Skin of body (tissue), 3 donors: ENCODE measurements at places on chromosomes 2 and 18. TPM values are rescaled to one million over a fixed set of nuclear protein-coding genes. Genes with fewer than 3 reads are reported as not detected.

DNA sequence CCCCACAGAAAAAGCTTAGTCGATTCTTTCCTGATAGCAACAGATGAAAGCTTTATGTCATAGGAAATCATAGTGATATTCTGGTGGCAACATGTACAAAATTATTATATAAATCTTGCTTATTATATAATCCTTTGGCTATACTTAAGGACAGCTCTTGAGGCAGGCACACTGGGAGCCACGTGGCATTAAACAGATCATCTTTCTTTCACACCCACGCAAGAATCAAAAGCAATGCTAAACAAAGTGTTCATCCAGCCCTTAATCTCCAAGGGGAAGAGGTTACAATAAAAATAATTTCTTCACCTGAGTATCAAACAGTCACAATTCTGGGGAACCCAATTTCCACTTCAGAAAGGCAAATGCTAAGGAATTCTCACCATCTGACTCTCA is 57.8 kb downstream of the CYB5A start:
- DNase-seq = no peak

- DNase-seq = no peak
Observed at GRCh38 chr2:163600801-163601200, 135.0 kb downstream of the FIGN start.

DNA sequence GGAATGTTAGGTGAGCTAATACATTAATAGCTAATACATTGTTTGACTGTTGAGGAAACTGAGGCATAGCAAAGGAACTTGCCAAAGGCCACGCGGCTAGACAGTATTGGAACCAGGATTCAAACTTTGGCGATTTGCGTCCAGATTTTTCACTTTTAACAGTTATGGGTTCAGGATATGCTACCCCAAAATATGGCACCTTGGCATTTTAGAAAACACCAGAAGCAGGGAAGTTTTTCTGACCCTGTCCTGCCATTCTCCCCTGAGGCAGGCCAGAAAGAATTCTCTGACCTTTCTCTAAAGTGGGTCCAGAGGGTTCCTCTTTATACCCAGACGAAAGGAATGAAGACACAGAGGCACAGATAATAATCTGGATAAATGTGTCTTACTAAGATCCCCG is 166.9 kb downstream of the MYCN start:
- no peak for DNase-seq

The TBR1 gene
- 0.30 TPM for total RNA-seq

GRCh38 chr2:49004036-49004626 is 150.2 kb downstream of the FSHR start:
- no peak for DNase-seq

DNA sequence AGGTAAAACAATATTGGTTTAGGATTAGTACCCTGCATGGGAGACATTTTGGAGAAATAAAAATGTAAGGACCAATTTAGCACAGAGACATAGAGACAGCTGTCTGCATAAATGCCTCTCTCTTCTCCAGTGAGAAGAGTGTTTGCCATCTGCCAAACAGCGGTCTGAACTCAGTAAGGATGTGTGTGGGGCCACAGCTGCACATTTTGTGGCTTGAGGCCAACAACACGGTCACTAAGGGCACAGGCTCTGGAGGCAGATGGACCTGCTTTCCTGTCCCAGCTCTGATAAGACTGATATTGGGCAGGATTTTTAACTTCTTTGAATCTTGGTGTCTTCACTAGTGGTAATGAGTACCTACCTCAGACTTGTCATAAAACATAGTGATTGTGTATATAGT is 10.2 kb downstream of the ZBTB14 start:
- DNase-seq = no peak

GRCh38 chr18:11529081-11529480 is 80.3 kb upstream of the SLC35G4 start:
- DNase-seq = no peak

The OTOF gene
- total RNA-seq = 0.69 TPM

GRCh38 chr2:27920148-27920885 is 29.8 kb downstream of the BABAM2 start:
- DNase-seq = peak; percentile 47

DNA sequence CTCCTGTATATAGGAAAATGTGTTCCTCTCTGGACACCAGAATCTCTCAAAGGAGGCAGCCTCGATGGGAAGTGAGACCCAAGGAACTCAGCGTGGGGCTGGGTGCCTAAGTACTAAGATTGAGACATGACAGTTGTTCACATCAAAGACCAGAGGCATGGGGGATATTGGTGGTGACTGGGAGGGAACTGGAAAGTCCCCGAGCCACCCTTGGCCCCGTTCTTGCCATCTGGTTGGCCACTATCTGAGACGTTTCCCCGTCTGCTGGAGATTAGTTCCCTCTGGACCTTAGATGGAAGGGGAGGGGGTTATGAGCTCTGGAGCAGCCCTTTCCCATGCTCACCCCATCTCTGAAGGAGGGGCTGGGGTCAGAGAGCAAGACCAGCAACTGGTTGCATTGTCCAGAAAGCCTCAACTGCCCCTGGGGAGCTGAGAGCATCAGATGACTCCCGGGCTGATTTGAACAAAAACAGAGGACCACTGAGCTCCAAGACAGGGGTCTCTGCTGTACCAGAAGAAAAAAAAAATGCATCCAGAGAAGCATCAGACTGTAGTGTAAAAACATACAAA is 11.8 kb downstream of the FBLN7 start:
- no peak for DNase-seq

- DNase-seq = no peak
Observed at GRCh38 chr2:28030600-28030999, 140.1 kb downstream of the BABAM2 start.

GRCh38 chr18:49024804-49025421 is 74.1 kb upstream of the SMAD7 start:
- no peak for DNase-seq

The LAMA1 gene
- total RNA-seq = 2.4 TPM

DNA sequence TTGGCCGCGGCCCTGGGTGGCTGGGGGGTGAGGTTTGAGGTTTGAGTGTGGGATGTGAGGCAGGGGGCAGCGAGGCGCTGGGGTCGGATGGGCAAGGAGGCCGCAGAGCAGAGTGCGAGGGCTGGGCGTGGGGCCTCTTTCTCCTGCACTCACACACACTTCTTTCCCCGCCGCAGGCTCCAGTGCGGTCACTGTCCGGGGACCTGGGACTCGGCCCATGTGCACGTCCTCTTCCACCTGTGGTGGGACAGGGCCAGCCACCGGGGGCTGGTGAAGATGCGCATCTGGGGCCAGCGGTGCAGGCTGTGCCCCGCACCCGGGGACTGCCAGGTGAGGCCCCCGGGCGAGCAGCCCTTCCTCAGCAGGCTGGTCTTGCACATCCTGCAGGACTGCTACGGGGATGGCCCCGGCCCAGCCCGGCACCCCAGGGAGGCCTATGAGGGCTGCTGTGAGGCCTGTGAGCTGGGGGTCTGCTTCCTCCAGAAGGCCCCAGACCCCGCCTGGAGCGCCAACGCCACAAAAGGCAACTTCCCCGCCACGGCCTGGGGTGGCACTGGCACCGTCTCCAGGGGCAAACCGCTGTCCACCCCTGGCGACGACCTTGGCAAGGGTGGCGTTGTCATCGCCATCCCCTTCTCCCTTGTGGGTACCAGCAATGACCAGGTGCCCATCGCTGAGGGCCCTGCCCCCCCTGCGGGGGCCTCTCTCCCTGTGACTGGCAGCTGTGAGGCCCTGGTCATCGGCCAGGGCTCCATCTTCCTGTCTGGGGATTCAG is 2.2 kb downstream of the RTP5 start:
- DNase-seq = no peak

- DNase-seq = no peak
Observed at GRCh38 chr2:98524168-98524567, 79.5 kb downstream of the INPP4A start.

DNA sequence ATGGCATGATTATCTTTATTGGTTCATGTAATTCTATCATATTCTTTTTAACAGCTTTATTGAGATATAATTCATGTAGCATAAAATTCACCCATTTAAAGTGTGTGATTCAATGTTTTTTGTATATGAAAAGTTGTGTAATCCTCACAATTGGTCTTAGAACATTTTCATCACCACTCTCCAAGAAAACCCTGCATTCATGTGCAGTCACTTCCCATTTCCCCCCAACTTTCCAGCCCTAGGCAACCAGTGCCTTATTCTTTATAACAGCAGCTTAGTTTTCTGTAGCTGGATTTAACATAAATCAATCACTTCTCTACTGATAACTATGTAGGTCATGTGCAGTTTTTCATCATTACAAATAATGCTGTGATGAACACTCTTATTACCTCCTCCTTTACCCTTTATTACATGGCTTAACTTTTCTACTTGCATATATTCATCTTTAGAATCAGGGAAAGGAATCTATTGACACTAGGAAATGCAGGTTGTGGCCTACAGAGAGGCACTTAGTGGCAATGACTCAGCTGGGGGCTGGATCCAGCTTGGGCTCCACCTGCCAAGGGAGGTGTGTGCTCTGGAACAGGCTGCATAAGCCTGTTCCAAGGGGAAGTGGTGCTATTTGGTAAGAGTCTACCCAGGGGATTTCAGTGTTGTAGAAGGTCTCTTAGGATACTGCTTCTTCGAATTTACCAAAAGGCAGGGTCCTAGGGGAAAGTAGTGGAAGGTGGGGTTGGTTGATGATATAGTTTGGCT is 89.1 kb downstream of the ETAA1 start:
- DNase-seq = no peak

DNA sequence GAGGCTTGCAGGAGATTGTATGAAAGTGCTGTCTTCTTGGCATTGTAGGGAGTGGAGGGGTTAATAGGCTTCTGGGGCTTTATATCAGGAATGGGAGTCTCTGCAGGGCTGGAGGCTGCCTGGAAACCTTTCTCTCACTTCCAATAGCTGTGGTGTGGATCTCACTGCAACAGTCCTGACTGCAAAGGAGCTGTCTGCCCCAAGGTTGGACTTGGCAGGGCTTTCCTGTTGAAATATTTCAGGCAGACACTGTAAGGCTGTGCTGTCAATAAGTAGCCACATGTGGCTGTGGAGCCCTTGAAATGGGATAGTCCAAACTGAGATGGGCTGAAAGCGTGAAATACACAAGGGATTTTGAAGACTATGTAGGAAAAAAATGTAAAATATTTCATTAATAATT is 399.1 kb upstream of the SPRED2 start:
- no peak for DNase-seq

- no peak for DNase-seq
Observed at GRCh38 chr2:151718247-151718646, 16.0 kb downstream of the NEB start.

DNA sequence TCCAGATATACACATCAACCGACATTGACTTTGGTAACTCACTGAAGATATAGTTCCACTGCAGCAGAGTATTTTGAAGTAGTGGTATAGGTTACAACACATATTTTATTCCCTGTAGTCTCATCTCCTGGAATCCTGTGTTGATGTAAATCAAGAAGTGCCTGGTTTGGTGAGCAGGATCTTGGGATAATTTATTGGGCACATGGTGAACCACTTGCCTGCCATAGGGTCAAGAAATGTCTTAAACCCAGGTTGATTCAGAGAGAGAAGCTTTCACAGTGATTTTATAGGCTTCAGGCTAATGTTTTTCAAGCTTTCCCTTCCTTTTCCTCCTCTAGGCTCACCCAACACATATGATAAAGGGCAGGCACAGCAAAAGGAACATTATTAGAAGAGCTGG is 24.6 kb downstream of the CCDC85A start:
- DNase-seq = no peak

The METTL8 gene
- 16.0 TPM for total RNA-seq

DNA sequence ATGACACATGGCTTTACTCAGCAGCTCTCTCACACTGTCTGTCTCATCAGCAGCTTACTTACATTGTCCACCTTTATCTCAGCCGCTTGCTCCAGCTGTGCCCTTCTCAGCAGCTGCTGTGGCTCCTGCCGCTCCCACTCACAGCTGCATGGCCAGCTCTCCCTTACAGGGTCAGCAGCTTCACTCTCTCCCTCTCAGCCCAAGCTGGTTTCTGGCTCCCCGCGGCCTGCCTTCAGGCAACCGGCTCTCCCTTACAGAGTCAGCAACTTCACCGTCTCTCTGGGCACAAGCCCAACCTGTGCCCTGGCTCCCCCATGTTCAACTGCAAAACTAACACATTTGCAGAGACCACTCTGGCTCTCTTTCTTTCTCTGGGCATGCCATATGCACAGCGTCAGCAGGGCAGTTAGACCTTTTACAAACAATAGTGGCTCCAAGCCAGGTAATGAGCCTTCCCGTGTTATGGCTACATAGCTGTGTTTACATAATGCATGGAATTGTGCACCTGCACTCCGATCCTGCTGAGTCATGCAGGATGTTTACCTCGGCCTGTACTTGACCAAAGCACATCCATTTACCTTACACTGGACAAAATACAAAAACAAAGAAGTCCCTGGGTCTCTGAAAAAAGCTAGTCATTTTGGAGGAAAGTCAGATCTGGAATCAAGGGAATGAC is 167.3 kb downstream of the DOK6 start:
- DNase-seq = no peak

The VIT gene
- total RNA-seq = 7.4 TPM

The HOXD12 gene
- not detected for total RNA-seq

DNA sequence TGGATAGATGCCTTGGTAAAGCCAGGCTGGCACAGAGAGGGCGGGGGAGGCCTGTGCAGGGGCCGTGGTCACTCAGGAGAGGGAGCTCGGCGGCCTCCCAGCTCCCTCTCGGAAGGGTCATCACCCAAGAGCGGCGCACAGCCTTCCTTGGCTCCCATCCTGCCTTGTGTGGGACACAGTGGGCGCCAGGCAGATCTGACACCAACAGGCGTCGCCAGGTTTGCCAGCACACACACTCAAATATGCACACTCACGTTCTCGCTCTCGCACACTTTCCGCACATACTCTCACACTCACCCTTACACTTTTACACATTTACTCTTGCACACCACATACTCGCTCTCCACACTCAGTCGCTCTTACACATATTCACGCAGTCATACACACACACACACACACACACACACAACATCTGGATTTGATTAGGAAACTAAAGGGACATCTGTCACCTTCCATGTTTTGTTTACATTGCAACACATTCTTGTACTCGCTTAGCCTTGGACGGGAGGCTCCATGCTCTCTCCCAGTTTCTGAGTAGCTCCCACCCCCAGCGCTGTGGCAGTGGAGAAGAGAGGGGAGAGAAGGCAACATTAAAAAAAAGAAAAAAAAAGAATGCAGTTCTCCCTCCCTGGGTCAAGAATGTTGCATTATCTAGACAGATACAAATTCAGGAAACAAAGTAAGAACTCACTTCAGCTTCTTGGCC is 10.5 kb downstream of the CHMP1B start:
- DNase-seq = no peak

- no peak for DNase-seq
Observed at GRCh38 chr18:75063615-75064512, 145.1 kb downstream of the PTGR3 start.

- DNase-seq = no peak
Observed at GRCh38 chr2:62826141-62826540, 120.6 kb downstream of the EHBP1 start.

GRCh38 chr18:3408107-3408506 is 41.9 kb upstream of the TGIF1 start:
- DNase-seq = no peak

DNA sequence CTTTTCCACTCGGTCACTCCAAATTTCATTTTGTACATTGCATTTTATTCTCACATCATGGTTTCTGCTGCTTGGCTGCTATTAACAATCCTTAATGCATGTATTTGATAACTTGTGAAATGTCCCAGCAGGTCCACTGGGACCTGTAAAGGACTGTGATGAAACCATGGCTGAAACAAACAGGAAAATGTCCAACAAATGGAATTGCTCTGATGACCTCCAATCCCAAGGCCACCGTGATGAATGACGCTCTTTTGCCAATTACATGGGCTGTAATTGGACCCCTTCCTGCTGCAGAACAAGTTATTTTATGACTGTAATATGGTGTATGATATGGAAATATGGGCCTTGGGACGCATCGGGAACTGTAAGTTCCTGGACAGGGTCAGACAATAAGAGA is 224.2 kb upstream of the CXCR4 start:
- peak; percentile 46 for DNase-seq
